ENCODE measurements at places on chromosomes 6 and 20.

GRCh38 chr20:17503301-17504065 is 27.7 kb downstream of the BFSP1 start:
- DNase-seq: no peak

DNA sequence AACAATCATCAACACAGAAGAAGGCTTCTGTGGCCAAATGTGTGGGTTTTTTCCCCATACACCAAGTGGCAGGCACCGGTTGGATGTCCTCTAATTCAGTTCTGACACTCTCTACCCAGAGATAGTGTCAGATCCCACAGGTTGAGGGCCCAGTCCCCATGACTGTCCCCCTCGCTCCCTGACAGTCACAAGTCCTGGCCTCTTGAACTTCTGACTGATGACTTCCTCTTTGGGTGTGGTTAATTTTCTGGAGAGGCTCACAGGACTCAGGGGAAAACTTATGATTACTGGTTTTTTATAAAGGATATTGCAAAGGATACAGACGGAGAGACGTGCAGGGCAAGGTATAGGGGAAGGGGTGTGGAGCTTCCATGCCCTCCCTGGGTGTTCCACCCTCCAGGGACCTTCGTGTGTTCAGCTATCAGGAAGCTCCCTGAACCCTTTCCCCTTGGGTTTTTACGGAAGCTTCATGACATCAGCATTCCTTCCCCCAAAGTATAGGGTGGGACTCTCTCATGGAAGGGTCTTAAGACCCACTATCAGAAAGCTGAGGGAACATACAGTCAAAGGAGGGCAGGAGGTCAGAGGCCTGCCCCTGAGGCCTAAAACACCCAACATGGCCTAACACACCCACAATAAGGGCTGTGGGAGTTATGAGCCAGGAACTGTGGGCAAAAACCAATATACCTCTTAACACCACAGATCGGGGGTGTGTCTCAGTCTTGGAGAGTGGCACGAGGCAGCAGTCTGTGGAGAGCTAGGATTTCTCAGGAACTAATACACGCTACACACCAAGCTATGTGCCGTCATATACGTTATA is 33.3 kb downstream of the FARS2 start:
- no peak for DNase-seq

GRCh38 chr6:138592749-138593123 is 93.4 kb upstream of the NHSL1 start:
- DNase-seq: no peak

DNA sequence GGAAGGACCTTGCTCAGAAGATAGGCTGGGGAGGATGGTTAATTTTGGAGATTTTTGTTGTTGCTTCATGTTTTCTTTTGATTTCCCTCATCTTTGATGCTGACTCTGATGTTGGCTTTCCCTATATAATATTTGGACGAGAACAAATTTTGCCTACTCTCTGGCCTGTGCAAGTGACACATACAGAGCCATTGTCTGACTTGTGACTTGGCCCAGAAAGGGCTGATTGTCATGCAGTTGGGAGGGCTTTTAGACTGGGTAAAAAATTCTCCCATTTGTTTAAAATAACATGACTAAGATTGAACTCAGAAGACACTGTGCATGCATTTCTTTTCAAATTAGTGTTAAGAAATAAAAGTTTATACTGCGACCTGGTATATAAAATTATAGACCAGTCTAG is 98.6 kb upstream of the SUPT3H start:
- no peak for DNase-seq

DNA sequence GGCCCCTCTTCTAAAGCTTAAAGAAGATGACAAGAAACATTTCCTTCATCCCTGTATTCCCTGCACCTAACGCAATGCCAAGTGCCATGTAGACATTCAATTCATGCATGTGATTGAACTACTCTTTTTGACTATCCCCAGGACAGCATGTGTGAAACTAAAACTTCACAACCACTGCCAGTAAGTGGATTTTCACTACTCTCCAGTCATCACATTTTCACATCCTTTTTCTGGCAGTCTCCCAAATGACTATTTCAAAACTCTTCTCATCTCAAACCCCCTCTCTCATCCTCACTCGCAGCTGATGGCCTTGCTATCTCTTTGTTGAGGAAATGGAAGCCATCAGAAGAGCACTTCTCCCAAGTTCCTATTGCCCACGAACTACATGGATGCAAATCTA is 122.6 kb downstream of the OPRM1 start:
- no peak for DNase-seq

DNA sequence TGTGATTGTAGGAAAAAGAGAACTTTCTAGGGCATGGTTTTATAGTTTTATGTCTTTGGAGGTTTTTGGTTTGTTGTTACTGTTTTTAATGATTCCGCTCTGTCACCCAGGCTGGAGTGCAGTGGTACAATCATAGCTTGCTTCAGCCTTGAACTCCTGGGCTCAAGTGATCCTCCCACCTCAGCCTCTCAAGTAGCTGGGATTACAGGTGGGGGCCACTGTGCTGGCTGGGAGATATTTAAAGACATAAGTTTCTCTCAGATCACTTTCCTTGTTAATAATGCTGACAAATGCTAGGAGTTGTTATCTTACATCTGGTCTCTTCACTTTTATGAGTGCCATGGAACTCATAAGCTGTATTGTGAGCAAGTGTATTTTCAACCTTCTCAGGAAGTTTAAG is 116.3 kb downstream of the SCAF8 start:
- DNase-seq: no peak

- no peak for DNase-seq
Measured at GRCh38 chr6:83459663-83460062, 28.8 kb upstream of the ME1 start.

DNA sequence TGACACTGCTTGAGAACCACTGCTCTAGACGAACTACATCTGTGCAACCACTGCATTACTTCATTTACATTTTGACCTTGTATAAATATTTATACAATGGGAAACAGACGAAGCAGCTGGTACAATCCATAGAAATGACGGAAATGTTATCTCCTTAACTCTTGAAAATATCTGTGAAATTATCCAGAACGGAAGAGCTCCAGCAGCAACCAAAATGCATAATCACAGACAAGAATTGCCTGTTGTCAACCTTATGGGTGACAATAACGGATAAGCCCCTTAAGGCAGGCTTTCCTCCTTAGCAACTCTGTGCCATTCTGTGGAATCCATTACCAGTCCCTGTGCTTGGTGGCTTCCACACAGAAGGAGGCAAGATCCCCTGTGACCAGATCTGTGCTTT is 115.4 kb downstream of the DTNBP1 start:
- DNase-seq: no peak
